KG1 (cell line): ENCODE measurements at places on chromosomes 6 and 20.

DNA sequence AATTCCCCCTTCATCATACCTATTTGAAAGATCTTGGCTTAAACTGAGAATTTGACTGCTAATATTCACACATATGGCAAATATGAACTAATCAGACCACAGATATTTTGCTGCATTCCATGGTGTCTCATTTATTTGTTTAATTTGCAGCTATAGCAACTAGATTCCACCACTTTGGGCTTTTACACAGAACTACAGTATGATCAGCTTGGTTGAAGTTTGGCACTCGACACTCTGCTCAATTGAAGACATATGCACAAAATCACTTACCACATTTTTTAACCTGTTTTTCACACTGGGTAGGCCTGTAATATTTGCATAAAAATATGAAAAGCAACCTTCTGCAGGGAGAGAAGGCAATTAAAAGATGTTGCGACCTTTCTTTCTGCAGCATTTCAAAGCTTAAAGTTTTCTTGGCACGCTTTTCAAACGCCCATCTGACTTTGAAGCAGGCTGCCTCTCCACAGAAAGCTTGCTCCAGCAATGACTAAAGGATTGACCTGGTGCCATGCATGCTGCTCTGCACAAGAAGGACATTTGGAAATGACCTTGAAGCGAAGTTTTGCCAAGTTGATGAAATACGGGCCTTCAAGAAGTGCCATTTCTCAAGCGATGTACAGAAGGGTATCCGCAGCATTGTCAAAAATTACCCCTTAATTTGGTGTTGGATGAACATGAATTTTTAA is 126.7 kb downstream of the AIG1 start:
- DNase-seq = no peak

DNA sequence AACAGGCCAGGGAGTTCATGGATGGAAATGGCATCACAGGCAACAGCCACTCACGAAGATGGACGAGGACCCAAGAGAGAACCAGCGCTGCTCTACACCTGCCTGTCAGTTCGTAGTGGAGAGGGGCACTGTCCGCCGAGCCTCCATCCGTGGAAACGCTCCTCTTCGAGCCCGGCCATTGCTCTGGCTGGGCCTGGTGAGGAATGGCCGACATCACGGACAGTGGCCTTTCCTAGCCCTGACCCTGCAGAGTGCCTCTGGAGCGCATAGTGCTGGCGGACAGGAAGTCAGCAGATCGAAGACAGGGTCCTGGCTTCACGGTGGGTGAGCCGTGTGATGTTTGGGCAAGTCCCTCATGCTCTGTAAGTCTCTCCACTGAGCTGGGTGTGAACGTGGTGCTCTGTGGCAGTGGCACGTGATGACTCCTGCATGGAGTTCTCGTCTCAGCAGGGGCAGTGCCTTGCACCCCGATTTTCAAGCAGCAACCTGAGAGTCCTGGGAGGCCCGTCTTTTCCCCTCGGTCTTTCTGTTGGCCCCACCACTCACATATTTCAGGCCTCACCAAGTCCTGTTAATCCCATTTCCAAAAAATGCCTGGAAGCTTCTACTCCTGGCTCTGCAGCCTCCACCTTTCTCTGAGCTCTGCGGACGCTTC is 214.4 kb downstream of the ERMARD start:
- DNase-seq = no peak

DNA sequence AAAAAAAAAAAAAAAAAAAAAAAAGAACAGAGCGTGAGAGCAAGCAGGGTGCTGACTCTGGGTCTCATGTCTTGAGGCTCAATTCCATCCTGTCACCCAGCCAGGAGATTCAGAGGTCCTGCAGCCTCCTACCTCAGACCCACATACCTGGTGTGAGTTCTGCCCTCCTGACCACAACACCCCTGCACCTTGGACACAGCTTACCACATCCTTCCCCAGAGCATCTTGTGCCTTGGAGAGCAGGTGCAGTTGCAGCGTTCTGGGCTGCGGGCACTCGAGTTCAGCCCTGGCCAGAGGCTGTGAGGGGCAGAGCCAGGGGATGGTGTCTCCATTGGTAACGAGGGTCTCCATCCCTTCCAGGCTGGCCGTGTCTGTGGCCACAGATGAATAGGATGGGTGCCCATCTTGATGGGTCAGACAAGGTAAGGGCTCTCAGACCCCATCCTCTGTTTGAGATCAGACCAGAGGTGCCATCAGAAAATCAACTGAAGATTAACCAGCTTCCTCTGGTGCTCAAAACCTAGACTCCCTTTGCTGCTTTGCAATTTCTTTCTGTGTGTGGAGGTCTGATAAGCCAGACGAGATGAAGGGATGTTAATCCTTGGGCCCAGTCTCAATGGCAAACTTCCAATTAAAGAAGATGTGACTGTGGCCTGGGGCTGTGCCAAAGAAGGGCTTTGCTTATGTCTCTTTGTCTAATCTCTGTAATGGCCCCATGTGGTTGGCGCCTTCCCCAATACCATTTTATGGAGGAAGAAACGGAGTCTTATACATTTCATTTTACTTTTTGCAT is 14.7 kb upstream of the ZNF831 start:
- DNase-seq = no peak

GRCh38 chr20:4717816-4718570 is 3.7 kb upstream of the PRND start:
- no peak for DNase-seq

GRCh38 chr6:118377711-118378414 is 170.2 kb upstream of the PLN start:
- DNase-seq = no peak

DNA sequence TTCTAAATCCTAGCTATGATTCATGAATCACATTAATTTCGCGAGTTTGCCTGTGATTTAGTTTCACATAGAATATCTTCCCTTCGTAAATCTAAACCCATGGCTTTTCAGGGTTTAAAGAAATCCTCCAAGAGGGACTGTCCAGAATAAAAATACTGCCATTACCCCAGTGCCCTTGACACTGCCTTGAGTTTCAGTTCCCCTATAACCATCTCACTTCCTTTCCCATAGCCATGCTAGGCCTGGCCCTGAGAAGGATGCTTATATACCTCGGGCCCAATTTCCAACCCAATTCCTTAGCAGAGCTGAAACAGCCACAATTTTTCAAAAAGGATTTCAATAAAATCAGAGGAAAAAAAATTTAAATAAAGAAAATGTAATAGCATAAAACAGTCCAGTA is 697.3 kb downstream of the FRK start:
- no peak for DNase-seq

DNA sequence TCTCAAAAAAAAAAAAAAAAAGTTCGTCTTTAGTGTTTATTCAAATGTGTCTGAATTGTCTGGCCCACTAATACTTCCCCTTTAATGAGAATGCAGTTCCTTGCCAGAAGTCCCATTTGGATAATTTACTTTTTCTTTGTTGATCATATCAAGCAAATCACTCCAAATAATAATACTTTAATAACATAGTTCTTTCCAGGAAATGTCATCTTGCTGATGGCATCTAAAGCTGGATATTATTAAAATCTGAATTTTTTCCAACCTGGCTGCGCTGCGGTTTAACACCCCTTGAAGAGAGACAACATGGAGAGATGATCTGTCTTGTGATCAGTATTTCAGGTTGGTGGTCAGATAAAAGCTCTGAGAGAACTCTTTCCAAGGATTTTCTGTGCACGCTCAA is 111.2 kb upstream of the CNKSR3 start:
- no peak for DNase-seq

DNA sequence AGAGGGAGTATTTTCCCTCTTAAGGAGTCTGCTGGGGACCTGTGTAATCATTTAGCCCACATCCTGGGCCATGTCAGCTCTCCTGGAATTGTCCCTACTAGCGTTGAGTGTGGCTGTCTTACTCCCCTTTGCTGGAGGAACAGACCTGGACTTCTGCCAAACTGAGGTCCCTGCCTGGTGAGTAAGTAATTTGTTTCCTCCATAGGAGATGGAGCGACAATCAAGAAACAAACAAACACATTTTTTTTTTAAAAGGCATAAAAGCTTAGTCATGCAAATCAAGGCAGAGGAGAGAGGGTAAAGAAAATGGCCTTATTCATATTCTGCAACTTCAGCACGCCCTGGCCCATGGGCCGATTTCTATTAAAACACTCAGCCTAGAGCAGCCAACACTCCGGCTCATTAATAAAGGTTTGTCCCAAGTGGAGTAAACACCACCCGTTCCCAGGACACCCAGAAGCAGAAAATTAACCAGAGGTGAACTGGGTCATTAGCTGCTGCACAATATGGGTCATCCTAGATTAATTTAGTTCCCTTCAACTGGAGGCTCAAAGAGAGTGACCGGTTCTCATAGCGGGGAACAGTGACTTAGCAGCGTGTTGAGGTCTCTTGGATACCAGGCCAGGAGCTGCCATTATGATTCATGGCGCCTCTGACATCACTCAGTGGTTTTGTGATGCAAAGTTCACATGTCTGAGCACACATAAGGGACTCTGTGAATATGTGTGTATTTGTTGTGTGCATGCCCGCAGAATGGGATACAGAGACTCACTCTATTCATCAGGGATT is 165.0 kb upstream of the SULF2 start:
- DNase-seq = no peak

- no peak for DNase-seq
Measured at GRCh38 chr6:108686896-108687295, 126.2 kb downstream of the FOXO3 start.
